ENCODE measurements at places on chromosomes 6 and 20.

GRCh38 chr6:93677264-93677965 is 258.1 kb upstream of the EPHA7 start:
- no peak for DNase-seq

- no peak for DNase-seq
Observed at GRCh38 chr6:131368198-131368911, 204.7 kb upstream of the ARG1 start.

DNA sequence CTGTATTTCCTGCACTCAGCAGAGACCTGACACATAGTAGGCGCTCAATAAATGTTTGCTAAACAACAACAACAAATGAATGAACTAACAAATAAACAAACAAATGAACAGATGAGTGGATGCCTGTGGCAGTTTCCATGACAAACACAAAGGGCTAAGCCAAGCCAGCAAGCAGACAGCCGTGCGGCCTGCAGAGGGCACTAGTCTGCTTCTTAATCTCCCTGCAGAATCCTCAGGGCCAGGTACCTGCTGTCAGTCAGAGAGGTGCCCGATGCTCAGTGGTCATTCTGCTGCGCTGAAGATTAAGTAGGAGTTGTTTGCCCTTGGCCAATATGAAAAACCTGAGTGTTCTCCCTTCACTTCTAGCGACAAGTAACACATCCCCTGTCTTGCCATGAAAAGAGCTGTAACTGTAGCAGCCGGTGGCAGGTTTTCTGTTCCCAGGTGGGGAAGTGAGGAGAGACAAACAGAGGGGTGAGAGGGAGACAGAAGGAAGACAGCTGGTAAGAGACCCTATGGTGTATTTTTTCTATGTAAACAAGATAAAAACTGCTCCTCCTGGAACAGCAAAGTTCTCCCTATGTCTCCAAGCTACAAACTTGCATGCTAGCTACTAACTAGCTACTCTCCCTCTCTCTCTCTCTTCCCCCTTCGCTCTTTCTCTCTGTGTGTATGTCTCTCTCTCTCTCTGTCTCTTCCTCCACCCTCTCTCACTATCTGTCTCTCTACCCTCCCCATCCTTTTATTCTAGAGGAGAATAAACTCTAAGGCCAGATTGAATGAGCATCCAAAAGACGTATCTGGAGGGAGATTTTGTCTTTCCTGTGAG is at the start of gene MC3R:
Gene MC3R, plus strand, starts transcription at position 779 of the 829 bp plus-strand sequence. CDS start 112 bp downstream, outside the sequence.
- no peak for DNase-seq

DNA sequence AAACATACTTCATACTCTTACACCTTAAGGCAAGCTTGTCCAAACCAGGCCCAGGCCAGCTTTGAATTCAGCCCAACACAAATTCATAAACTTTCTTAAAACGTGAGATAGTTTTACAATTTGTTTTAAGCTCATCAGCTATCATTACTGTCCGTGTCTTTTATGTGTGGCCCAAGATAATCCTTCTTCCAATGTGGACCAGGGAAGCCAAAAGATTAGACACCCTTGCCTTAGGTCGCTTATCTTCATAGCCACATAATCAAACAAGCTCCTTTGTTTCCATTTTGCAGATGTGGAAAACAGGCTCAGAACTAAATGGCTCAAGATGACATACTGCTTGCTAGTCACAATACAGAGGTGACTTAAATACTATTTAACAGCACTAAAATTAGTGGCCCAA is 6.0 kb downstream of the SALL4 start:
- no peak for DNase-seq

- DNase-seq, result no peak
Observed at GRCh38 chr6:15361197-15361596, 115.3 kb downstream of the JARID2 start.

DNA sequence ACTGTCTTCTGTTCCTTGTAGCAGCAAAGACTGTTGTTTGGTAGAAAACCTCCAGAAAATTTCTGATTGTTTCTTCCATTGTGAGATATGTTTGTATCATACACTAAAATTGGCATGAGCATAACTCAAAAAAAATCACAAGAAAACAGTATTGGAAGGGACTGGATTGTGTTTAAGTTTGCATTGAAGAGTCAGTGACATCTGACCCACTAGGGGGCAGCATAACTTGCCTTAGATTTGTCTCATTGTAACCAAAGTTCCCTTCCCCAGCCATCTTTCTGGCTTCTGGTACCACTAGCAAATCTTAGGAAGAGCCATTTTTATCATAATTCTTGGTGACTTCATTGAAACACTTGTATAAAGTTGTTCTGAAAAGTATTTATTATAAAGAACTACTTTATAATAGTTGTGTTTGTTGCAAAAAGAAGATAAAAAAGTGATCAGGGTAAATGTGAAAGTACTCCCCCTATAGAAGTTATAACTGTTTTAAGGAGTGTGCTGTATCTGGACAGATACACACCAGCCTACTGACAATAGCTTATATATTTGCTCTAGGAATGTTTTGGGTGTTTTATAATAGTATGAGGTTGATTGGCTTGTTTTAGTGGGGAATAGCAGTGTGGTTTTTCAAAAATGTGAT is 7.7 kb downstream of the CSTF1 start:
- no peak for DNase-seq

DNA sequence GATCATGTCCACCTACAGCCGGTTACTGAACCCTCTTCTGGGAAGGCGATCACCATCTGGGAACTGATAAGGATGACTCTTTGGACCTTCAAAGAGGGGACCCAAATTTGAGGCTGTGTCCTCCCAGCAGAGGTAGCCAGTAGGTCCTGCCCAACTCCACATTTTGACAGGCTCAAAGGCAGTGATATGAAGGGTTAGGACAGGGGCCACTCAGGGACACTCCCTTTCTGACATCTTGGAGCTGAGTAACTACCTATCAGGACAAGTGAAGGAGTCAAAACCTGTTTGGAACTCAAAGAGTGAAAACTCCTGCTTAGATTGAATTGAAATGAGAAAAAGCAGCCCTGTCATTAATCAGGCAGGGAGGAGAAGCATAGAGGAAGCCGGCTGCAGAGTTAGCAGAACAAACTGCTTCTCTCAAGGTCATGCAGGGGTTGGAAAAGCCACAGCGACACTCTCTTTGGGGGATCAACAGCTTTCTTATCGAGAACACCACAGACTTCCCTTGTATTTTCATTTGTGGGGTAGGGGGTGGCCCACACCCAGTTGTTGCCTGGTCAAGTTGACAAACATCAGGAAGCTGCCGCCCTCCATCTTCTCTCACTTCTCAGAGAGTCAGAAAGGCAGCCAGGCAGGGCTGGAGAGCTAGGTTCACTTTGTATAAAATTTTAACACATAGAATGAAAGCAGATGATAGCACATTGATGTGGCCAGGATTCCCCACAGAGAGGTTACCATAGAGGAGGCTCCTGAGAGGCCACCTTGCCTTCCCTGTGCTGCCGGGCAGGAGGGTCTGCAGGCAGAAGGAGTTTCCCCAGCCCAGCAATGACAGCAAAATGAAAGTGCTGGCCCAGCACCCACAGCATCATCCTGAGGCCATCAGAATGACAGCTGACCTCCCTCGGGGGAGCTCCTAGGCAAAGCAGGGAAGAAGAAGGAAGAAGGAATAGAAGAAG is 47.6 kb downstream of the AGPAT4 start:
- no peak for DNase-seq

- no peak for DNase-seq
Observed at GRCh38 chr20:39698752-39699151, 736.6 kb downstream of the DHX35 start.

DNA sequence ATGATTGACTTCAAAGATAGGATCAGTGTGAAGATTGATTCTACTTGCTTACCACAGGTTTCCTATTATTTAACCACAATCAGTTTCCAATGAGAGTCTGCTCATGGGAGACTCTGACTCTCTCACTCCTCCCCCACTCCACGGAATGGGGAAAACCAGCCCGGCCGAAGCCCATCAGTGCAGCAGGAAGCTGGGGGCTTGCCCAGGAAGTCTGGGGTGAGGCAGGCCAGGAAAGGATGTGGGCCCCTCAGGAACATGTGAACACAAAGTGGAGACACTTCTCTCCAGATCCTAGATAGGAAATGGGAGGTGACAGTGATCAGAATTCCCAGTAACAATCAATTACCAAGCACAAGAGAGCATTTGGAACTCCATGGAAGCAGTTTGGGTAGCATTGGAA is 144.2 kb downstream of the TTLL2 start:
- no peak for DNase-seq

DNA sequence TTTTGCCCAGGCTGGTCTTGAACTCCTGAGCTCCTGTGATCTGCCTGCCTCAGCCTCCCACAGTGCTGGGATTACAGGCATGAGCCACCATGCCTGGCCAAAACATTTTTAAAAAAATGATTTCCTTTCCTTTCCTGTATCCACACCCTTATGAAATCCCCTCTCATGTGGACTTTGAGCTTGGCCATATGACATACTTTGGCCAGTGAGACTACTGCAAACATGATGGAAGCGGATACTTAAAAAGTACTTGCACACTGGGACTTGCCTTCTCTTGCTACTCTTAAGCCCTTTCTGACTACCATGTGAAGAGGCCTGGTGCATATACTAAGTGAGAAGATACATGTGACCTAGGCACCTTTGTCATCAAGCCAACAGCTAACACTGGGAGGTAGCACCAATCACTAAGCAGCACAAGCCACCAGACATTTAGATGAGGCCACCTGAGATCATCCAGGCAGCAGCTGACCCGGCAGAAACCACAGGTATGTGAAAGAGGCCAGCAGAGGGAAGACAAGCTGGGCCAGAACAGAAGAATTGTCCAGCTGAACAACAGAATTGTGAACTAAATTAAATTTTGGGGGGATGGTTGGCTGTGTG is 78.5 kb upstream of the HDAC2 start:
- DNase-seq, result no peak

DNA sequence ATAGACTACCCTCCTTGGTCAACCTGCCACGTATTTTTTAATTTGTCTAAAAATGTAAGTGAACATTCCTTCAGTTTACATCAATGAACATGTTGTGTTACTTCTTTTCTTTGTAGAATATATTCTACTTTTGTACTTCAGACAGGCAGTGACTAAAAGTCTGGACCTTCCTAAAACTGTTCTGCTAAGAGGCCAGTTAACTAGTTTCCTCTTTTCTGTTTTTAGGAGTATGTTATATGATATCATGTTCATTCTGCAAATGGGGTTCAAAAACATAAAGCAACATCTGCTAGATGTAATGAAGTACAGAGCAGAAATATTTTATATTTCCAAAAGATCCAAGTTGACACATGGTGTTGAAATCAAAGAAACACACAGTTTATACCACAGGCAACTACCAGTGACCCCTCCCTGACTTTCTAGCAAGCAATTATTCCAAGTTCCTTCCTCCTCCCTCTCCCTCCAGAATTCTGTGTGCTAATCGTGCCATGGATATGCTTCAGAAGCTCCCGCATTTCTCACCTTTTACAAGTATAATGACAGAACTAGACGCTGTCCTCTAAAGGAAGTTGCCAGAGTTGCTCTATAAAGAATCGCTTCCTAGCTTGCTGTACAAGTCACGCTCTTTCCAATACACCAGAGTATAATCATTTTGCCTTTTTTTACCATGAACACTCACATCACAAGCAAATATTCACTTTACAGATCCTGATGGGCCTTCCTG is 64.7 kb downstream of the ARHGAP18 start:
- no peak for DNase-seq

DNA sequence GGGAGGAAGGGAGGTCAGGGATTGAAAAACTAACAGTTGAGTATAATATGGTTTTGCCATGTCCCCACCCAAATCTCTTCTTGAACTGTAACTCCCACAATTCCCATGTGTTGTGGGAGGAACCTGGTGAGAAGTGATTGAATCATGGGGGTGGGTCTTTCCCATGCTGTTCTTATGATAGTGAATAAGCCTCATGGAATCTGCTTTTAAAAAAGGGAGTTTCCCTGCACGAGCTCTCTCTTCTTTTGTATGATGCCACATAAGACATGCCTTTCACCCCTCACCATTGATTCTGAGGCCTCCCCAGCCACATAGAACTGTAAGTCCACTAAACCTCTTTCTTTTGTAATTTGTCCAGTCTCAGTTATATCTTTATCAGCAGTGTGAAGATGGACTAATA is 833.4 kb upstream of the MAP3K7 start:
- DNase-seq, result no peak

GRCh38 chr20:5776077-5776476 is 25.9 kb downstream of the SHLD1 start:
- DNase-seq, result no peak

DNA sequence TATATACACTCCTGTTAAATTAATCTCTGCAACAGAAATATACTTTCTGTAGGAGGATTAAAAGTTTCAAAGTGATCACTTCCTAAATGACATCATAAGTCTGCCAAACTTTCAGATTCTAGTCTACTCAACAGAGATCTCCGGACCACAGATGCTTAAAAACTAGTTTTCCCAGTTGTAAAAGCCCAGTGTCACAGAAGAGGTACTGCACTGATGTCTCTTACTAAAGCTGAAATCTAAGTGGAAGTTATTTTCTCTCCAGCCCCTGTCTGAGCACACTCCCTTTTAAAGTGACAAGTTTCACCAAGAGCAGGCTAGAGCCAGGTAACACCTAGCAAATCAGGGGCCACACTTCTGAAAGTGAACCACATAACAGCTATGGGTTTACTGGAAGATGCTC is 71.6 kb upstream of the DST start:
- DNase-seq, result no peak

DNA sequence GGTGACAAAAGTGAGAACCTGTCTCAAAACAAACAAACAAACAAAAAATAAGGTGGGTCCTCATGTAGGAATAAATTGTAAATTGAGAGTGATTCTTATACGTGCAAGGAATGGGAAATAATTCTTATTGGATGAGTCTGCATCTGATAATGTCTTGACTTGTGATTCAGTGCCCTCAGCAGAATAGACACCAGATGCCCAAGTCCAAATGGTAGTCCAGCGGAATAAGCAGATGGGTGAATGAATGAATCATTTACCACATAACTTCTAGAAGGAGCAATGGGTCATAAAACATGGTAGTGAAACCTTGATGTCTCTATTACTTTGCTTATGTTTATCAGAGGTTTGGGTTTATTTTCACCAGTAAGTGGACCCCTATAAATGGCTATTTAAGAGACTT is 747.7 kb downstream of the PHF3 start:
- DNase-seq, result no peak

- DNase-seq, result no peak
Observed at GRCh38 chr20:7520361-7520760, 419.9 kb downstream of the HAO1 start.

DNA sequence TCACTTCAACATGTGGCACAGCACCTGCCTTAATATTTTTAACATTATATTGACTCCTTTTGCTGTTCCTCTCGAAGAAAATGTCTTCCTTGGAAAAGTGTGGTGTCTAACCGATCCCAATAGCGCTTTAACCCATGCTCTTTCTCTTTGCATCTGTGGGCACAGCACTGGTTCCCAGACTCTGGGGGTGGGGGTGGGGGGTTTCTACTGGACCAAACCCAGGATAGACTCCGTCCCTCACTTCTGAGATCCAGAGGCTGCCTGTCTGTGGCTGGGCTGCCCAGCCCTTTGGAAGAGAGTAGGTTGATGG is 3.9 kb upstream of the ZNF292 start:
- no peak for DNase-seq

GRCh38 chr6:168001029-168001332 is 3.5 kb downstream of the KIF25 start:
- no peak for DNase-seq

GRCh38 chr20:32830437-32830836 is 10.7 kb downstream of the MAPRE1 start:
- no peak for DNase-seq
